ENCODE measurements at places on chromosomes 4 and X. TPM values are rescaled to one million over a fixed set of nuclear protein-coding genes. Genes with fewer than 3 reads are reported as not detected.

Gene SULT1B1
- under 0.01 TPM for total RNA-seq

Gene NALF2
- not detected for total RNA-seq

Gene CT47B1
- not detected for total RNA-seq

Gene GAGE12H
- not detected for total RNA-seq

Gene CLNK
- total RNA-seq, result not detected

Gene RIPPLY1
- not detected for total RNA-seq

Gene NLGN4X
- total RNA-seq, result under 0.01 TPM

Gene ENOPH1
- 40.5 TPM for total RNA-seq

Gene SMIM10
- 6.4 TPM for total RNA-seq

Gene CENPVL1
- total RNA-seq, result not detected

Gene GATA1
- total RNA-seq, result not detected

Gene CXCL10
- total RNA-seq, result 1.8 TPM

Gene KIAA1210
- total RNA-seq, result not detected

Gene MCUB
- total RNA-seq, result 21.2 TPM

Gene PIR
- total RNA-seq, result 12.4 TPM

Gene CLDN2
- total RNA-seq, result not detected

Gene XK
- under 0.01 TPM for total RNA-seq

Gene FOXR2
- not detected for total RNA-seq

Gene KLKB1
- not detected for total RNA-seq

Gene CCKAR
- 25.2 TPM for total RNA-seq

Gene RS1
- not detected for total RNA-seq

Gene GRIA3
- 3.3 TPM for total RNA-seq

Gene MAGEB2
- not detected for total RNA-seq

Gene SPANXN4
- total RNA-seq, result not detected

Gene GABRG1
- total RNA-seq, result not detected

Gene SH3TC1
- total RNA-seq, result 1.0 TPM

Gene PABPC1L2B
- total RNA-seq, result not detected

Gene S100G
- total RNA-seq, result not detected

Gene TLR1
- total RNA-seq, result 2.2 TPM

Gene SLC16A2
- total RNA-seq, result 25.1 TPM

Gene PPEF1
- not detected for total RNA-seq
